Activated CD4-positive, alpha-beta T cell treated with anti-CD3 and anti-CD28 coated beads, Interleukin-2, Interleukin-4, amounts not matched to agents 100 ng/mL and 50 ng/mL, durations not matched to agents 16 hours and 8 hours (primary cell): ENCODE measurements at places on chromosomes 12 and 14.

- no peak for DNase-seq
Observed at GRCh38 chr14:96581902-96582301, 79.7 kb downstream of the PAPOLA start.

DNA sequence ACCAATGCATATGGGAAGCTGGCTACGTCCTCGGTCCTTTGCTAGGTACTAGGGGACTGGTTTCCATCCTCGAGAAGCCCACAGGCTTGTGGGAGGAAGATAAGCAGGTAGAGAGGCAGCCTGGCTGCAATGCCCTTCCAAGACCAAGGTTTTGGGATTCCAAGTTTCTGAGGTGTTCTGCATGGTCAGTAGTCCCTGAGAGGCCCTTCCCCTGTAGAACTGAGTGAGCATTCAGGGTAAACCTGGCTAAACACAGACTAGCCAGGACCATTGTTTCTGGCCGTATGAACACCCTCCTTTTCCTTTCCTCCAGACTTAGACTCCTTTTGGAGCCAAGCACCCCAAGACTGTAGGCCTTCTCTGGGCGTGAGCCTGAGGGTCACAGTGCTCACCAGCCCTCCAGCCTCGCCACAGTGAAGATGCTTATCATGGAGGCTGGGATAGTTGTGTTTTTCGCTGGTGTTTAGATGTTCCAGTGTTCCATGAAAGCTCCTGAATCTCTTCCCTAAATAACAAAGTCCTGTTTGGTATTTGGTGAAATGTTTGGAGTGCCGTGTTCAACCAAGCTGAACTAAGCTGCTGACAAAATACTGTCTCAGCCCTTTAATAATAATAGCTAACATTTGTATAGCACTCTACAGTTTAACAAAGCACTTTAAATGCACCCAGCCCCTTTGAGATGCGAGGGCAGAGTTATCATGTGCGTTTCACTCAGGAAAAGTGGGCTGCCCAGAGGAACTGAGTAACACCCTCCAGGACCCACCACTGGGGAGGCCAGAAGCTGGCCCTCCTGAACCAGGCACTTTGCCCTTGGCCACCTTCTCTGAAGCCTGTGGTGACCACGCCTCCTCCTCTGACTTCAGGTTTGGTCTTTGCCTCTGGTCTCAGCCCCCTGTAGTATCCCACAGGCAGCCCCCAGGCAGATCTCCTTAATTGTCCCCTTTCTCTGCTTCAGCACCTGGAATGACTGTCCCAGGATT, 284.5 kb downstream of the CACNA1C start:
- no peak for DNase-seq

GRCh38 chr14:32738206-32738871, 200.3 kb upstream of the NPAS3 start:
- no peak for DNase-seq

GRCh38 chr12:42477941-42478340, 111.6 kb downstream of the PRICKLE1 start:
- no peak for DNase-seq

DNA sequence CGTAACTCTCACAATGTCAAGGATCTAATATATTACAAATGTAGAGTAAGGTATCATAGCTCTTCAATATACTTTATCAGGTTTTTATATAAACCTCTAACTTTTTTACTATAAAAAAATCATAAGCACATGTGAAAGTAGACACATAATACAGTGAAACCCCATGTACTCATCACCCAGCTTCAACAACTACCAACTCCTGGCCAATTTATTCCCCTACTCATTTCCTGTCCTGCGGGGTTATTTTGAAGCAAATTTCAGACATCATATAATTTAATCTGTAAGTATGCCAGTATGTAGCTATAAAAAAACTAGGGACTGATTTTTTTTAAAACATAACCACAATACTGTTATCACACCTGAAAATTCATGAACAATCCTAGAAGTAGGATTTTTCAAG, 47.7 kb downstream of the NOPCHAP1 start:
- DNase-seq, result peak; percentile 25

GRCh38 chr12:87861791-87862190, 167.4 kb downstream of the C12orf50 start:
- no peak for DNase-seq

DNA sequence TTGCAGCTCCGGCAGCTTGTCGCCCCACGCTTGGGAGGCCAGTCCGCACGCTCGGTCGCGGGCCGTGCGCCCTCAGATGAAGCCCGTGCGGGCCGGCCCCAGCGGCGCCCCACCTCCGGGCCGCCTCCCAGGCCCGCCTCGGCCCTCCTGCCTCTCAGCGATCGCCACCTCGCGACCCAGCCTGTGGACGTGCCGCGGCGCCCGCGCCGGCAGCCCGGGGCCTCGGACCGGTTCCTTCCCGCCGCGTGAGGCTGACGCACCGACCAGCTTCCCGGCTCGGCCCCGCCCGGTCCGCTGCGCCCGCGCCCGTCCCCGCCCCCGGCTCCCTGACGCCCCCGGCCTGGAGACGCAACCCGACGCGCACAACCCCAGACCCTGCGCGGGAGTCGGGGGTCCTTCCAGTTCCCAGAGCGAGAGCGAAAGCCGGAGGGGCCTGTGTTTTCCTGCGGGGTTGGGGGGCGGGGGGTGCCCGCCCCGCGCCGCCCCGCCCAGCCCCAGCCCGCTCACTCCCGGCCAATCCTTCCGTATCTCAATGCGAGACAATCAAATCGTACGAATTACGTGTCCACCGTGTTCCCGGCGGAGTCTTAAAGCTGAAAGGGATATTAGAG, at the start of gene ERO1A:
Gene ERO1A (minus strand): TSS at position 78 of the 611 bp plus-strand sequence. CDS start 77 bp downstream, at position 1.
- DNase-seq, result peak; percentile 66

GRCh38 chr12:51661836-51662235, 70.8 kb downstream of the SCN8A start:
- DNase-seq, result no peak

- no peak for DNase-seq
Observed at GRCh38 chr14:56562883-56563282, 16.7 kb upstream of the TMEM260 start.

DNA sequence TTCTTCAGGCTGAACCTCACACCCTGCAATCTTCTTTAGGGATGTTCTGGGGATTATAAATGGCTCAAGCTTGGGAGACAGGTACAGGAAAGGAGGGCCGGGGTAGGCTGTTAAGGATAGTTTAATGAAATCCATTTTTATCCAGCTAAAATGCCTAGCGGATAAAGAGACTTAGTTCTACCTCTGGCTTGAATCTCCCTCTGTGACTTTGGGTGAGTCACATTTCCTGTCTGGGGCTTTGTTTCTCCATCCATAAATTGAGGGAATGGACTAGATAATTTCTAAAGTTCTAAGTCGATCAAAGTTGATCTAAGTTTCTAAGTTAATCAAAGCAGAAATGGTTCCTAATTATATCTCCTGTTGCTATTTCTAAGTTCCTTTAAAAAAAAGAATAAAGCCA, 319.6 kb upstream of the E2F7 start:
- DNase-seq, result no peak

- DNase-seq, result no peak
Observed at GRCh38 chr14:104695660-104696000, 6.2 kb downstream of the INF2 start.

DNA sequence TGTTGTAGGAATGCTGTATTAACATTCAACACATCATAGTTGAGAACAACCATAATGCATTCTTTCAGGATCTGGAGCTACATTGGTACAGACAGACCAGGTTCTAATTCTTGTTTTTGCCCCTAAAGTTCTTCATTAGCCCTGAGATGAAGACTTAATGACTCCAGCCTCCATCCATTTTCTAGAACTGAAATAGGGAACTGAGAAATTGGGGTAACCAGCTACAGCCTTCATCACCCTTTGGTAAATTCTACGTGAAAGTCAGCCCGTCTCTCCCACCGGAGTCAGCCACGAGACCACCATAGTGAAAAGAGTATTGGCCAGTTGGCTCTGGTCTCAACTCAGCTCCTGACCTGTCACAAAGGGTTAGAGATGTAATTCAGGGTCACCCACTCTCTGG, 164.0 kb downstream of the NUAK1 start:
- DNase-seq, result no peak

- no peak for DNase-seq
Observed at GRCh38 chr12:15131431-15131830, 89.8 kb downstream of the RERG start.

GRCh38 chr12:51926064-51926632, 18.8 kb downstream of the ACVRL1 start:
- no peak for DNase-seq
